H4 (cell line): ENCODE measurements at places on chromosomes 12 and 14.
A peak's percentile ranks its signal among the peaks of the same experiment; 100 is the strongest.

DNA sequence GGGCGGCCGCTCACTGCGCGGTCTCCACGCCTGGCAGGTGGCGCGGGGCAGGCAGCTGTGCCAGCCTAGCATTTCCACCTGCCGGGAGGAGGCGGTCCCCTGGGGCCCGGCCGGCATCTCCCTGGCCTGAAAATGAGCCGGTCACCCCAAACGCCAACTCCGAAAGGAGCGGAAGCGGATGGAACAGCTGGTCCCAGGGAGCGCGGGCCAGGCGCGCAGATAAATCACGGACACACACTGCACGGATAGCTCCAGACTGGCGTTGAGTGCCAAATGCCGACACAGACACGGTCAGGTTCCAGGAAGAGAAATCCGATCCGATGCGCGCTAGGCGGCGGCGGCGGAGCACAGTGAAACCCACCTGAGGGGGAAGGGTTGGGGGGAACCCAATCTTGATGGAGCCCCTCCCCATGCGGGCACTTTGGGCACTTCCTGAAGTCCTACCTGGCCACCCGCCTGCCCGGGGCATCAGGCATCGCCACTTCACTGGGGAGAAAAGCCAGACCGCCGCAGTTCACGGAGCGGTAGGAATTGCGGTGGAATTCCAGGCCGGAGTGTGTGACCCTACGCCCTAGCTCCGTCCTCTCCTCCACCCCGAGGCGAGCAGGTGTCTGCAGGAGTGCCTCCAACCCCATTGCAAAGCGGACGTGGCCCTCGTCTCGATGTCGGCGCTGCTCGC, 624 bp upstream of the PLEKHD1 start:
- no peak for DNase-seq

DNA sequence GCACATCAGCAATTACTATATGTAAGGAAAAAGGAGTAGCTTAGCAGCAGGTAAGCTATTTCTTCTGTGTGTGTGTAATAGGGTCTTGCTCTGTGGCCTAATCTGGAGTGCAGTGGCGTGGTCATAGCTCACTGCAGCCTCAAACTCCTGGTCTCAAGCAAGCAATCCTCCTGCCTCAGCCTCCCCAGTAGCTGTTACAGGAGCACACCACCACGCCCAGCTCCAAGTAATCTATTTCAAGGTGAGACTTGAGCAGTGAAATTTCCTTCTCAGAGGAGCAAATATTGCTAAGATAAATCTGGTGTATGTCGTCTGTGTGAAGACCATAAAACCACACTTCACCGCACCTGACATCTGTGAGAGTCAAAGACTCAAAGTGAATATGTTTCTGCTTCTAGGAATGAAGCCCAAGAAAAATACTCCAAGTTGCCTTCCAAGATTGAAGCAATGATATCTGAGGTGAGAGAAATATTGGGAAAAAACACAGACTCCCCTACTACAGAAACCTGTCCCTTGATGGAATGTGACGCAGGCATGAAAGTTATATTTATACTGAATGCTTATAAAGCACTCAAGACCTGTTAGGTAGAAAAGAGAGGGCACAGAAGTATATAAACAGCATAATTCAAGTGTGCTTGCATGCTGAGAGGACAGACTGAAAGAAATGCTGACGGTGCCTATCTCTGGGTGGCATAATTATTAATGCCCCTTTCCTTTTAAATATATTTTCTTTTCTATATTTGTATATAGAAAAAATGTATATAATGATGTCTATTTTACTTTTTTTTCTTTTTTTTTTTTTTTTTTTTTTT, 2.5 kb upstream of the SELPLG start:
- no peak for DNase-seq

DNA sequence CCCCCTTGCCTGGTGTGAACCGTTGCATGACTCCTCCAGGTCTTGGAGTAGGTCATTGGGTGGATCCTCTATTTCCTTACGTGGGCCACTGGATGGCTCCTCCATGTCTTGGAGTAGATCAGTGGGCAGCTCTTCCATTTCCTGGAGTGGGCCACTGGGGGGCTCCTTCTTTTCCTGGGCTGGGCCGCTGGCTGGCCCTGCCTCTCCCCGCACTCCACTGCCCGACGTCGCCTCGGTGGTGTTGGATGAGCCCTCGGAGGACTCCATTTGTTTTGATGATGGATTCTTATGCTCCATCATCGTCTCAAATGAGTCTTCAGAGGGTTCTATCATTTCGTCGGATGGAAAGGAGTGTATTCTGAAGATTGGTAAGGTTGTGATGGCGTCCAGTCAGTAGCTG, 19.1 kb downstream of the RTL1 start:
- no peak for DNase-seq

DNA sequence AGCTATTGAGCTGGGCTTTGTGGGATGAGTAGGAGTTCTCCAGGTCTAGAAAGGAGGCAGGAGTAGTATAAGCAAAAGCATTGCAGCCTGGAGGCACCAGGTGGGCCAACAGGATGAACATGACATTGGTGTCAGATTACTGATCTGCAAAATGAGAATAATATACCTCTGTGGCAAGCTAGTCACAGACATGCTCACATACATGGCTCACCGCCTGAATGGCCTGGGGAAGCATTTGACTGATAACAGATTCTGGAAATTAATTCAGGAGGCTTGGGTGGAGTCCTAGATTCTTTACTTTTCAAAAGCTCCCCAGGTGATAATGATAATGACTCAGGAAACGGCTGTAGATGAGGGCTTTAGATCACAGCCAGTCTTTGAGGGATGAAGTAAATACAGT, 709 bp downstream of the TCL1B start:
- no peak for DNase-seq

DNA sequence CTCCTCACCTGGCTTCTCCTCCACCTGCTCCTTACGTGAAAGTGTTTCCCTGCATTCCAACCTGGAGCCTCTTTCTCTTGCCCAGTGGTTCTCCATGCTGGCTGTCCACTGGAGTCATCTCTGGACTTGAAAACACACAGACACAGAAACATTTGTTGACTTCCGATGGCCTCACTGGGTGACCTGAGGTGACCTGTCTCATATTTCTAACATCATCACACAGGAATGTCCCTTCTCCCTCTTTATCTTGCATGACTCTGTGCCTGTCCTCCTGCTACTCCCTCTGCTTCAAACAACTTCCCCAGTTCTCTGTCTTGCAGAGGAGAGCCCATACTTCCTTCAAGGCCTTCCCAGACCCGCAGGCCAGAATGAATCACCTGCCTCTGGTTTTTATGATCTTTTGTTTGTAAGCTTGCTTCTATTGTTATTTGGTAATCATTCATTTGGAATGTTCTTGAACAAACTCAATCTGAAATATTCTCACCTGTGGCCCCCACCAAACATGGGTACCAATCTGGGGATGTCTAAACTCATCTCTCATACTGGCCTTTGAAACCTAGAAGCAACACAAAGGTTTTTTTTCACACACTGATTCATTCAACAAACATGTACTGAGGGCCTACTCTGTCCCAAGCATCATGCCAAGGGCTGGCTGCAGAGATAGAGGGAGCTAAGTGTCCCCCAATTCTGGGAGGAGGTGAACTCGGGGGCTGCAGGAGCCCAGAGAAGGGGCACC, 9.7 kb upstream of the RIN3 start:
- peak; percentile 53 for DNase-seq

DNA sequence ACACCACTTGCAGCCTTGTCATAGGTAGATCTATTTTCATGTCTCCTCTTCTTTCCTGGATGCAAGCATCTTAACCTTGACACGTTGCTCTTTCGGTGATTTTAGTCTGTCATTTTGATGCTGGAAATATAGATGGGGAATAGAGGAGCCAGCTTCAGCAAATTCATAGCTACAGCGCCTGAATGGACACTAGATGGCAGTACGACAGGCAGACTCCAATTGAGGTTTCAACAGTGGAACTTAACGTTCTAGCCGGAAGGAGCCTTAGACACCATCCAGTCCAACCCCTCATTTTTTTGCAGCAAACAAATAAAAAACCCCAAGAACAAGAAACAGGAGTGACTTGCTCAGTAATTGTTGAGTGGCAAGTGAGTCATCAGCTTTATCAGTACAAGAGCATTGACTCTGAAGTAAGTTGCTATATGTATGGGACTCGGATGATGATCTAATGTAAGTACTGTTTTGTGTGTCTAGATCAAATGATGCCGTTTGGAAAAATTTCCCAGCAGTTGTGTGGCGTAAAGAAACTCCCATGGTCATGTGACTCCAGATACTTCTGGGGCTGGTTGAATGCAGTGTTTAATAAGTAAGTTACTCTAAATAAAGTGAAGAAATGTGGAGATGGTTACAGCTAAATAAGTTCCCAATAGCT, 9.0 kb downstream of the DMAC2L start:
- peak; percentile 91 for DNase-seq

DNA sequence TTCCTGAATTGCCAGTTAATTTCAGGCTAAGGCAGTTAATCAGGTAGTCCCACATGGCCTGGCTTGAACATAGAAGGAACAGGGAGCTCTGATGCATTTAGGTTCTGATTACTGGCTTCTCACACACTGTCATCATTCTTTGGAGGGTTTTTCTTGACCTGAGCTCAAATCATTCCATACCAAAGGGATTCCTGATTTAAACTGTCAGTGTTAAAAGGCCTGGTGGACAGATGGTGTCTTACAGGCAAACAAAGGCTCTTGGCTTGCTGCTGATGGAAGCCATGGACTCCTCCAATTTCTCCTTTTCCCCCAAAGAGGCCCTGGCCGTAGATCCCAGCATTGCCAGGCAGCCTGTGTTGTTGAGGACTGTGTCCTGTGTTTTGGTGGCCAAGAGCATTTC, 30.2 kb downstream of the CACNA1C start:
- DNase-seq = no peak

- no peak for DNase-seq
Observed at GRCh38 chr12:109606320-109607028, 32.9 kb downstream of the MVK start.
